ENCODE measurements at places on chromosomes 2 and 18. TPM values are rescaled to one million over a fixed set of nuclear protein-coding genes. Genes with fewer than 3 reads are reported as not detected.

DNA sequence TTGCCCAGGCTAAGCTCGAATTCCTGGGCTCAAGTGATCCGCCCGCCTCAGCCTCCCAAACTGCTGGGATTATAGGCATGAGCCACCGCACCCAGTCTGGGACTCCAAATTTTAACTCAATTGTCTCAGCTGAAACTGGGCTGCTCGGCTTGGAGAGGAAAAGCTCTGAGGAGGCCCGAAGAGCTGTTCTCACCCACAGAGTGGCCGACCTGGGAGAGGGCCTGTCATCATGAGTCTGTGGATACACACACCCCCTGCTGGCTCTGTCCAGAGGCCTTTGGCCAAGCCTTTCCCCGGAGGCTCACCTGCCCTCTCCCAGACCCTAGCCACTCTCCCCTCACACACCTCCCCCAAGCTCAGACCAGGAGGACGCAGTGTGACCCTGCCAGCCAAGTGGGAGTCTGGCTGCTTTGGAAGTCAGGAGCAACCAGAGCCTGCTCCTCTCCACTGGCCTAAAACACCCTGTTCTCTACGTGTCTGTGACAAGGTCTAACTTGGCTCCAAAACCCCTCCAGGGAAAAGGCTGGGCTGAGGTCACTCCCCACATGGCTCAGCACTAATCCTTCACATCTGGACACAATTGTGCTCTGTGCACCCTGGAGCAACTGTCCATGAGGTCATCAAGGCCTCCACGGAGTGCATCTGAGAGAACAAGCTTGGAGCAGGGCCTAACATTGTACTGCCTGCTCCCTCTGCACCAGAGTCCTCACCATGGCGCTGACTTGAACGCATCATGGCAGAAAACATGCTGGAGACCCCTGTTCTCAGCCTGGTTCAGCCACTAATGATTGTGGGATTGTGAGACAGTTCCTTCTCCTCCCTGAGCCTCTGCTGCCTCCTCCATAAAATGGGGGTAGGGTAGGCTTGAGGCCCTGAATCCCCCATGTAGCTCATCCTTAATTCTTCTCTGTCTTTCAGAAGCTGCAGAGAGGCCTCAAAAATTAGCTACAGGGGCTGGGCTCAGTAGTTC, 49.9 kb upstream of the RAB6C start:
- H3K4me1 ChIP-seq = no peaks in the 10 kb centered on the region
- H3K27ac ChIP-seq = no peak overlapping the region
- no peaks in the 10 kb centered on the region for H3K36me3 ChIP-seq
- no peak for DNase-seq
- H3K27me3 ChIP-seq = peaks cover 13% of the 10 kb centered on the region

- no peaks in the 10 kb centered on the region for H3K36me3 ChIP-seq
- H3K4me3 ChIP-seq = no peak overlapping the region
- no peaks in the 10 kb centered on the region for H3K27me3 ChIP-seq
- no peaks in the 10 kb centered on the region for H3K4me1 ChIP-seq
- H3K27ac ChIP-seq = no peak overlapping the region
Observed at GRCh38 chr18:26729449-26729848, 136.1 kb downstream of the AQP4 start.

DNA sequence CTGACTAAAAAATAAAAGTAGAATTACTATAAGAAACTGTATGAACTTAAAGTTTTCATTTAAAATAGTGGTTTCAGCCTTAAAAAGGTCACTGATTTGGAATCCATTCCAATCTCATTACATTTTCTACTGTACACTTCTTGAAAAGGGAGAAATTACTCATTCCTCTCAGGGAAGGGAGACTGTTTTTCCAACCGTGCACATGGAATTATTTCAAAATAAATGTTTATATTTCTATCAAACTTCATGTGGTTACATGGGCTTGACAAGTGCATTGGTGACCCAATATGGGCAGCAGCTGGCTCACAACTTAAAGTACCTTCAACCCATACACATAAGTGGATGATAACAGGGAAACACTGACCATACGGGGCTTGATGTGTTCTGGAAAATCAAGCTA, 324.5 kb upstream of the THUMPD2 start:
- no peaks in the 10 kb centered on the region for H3K27me3 ChIP-seq
- H3K4me1 ChIP-seq = peaks cover 7% of the 10 kb centered on the region
- DNase-seq = no peak
- H3K27ac ChIP-seq = no peak overlapping the region

GRCh38 chr2:227862741-227863588, 8.5 kb upstream of the DAW1 start:
- H3K27ac ChIP-seq = no peak overlapping the region
- H3K36me3 ChIP-seq = no peaks in the 10 kb centered on the region
- no peaks in the 10 kb centered on the region for H3K27me3 ChIP-seq
- peak; percentile 42 for DNase-seq
- no peak overlapping the region for H3K4me3 ChIP-seq

- no peak for DNase-seq
- H3K4me3 ChIP-seq = no peak overlapping the region
- no peaks in the 10 kb centered on the region for H3K27me3 ChIP-seq
- peaks cover 23% of the 10 kb centered on the region for H3K4me1 ChIP-seq
Observed at GRCh38 chr18:36135264-36135663, 5.6 kb downstream of the ELP2 start.

DNA sequence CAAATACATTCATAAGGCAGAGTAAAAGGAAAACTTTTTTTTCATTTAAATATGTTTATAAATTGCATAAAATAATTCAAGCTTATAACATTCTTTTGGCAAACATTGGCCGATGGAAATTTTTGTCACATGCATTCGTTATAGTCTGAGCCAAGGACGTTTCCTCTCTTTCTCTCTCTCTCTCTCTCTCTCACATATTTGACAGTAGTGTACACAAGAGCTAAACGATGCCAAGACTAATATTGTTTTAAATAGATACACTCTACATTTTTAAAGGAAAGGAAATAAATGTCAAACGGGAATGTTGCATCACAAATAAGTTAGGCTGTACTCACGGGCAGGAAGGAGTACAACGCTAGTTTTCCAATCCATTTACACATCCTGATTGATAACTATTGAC, 251.1 kb upstream of the SMIM21 start:
- no peak for DNase-seq
- no peaks in the 10 kb centered on the region for H3K4me1 ChIP-seq
- no peak overlapping the region for H3K27ac ChIP-seq
- H3K36me3 ChIP-seq = no peaks in the 10 kb centered on the region

GRCh38 chr2:200379481-200380090, 73.1 kb downstream of the SPATS2L start:
- H3K36me3 ChIP-seq = no peaks in the 10 kb centered on the region
- no peaks in the 10 kb centered on the region for H3K27me3 ChIP-seq
- DNase-seq = no peak
- H3K4me3 ChIP-seq = peak overlapping the region; percentile 34
- H3K27ac ChIP-seq = peak overlapping the region; percentile 61
- peaks cover 83% of the 10 kb centered on the region for H3K4me1 ChIP-seq

GRCh38 chr2:69380072-69380917, 6.7 kb downstream of the GFPT1 start:
- no peak for DNase-seq
- H3K36me3 ChIP-seq = no peaks in the 10 kb centered on the region
- H3K27me3 ChIP-seq = no peaks in the 10 kb centered on the region
- H3K4me3 ChIP-seq = no peak overlapping the region
- no peak overlapping the region for H3K27ac ChIP-seq

DNA sequence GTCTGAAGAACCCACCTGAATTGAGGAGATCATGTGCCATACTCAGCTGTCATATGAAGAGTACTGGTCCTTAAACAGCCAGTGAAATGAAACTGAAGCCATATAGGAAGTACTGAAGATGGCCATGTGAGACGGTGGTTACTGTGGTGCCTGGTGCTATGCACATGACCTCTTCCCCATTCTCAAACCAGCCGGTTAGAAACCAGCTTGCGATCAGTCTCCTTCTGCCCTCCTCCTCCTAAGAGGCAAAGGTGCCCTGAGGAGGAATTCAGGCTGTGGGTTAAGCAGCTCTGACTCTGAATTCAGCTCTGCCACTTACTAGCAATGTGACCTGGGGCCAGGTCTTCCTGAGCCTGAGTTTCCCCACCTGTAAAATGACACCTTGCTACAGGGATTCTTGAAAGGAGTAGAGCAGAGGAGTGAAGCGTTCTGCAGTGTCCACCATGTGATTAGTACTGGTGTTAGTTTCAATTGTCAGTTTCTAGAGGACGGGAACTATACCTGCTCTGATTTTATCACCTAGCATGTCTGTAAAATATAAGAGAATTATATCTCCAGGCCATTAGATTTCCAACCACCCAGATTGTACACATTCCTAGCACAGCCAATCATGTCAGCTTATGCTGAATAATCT, 5.1 kb downstream of the FECH start:
- H3K4me3 ChIP-seq = no peak overlapping the region
- no peaks in the 10 kb centered on the region for H3K27me3 ChIP-seq
- peaks cover 7% of the 10 kb centered on the region for H3K4me1 ChIP-seq
- H3K36me3 ChIP-seq = peaks cover 7% of the 10 kb centered on the region

PIKFYVE gene
- 41.1 TPM for total RNA-seq

MAPRE2 gene
- 33.9 TPM for total RNA-seq

ERMN gene
- total RNA-seq = 0.35 TPM

WNT6 gene
- not detected for total RNA-seq

Data from GM23338 (cell line).